Stimulated activated CD8-positive, alpha-beta memory T cell treated with anti-CD3 and anti-CD28 coated beads, Interleukin-4, amount 100 ng/mL, for 4 hours (primary cell): ENCODE measurements at places on chromosomes 16 and 17.
A peak's percentile ranks its signal among the peaks of the same experiment; 100 is the strongest.

DNA sequence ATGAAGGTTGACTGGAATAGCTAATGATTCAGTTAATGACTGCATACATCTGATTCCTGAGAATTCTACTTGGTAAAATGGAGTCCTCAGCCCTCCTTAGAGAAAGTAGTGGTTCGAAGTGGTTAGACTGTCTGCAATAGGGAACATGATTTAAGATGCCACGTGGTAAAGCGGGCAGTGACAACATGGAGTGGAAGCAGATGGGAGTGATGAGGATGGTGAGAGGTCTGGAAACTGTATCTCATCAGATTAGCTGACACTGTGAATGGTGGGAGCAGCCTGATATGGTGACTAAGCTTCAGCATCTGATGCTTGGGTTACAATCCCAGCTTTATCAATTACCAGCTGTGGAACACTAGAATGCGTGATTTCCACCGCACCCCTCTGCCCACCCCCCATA, 8.4 kb downstream of the CDH11 start:
- no peak for DNase-seq

- no peak for DNase-seq
Observed at GRCh38 chr17:27741361-27741861, 58.9 kb downstream of the NOS2 start.

DNA sequence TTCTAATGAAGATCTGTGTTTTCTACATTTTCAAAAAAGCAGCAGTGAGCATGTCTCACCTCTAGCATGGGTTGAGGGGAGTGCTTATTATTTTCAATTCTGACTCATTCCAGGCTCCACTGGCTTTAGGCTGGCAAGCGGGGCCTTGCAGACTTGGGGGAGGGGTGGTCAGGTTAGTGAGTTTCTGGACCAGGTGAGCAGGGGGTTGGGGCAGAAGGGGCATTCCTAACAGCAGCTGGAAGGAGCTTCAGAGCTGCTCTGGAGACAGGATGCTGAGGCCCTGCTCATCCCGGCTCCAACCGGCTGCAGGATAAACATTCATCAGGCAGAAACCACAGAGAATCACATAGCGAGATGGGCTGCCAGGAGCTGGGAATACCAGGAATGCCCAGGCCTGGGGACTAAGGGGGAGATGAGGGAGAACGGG, 10.5 kb upstream of the KRT19 start:
- DNase-seq = no peak

DNA sequence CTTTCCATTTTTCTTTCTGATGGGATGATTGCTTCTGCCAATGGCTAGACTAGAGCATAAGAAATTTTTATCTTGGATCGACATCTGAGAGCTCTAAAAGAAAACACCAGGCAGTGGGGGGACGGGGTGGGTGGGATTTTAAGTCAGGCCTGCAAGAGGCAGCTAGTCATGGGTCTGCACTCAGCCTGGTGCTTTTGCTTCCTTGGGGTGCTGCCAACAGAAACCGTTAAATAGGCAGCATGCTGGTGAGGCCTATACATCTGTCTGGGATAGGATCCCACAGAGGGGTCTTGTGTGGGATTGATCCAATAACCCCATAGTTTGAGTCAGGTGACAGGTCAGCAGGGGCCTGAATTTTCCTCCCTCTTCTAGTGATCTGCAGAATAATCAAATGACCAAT, 26.9 kb downstream of the ZNRF1 start:
- no peak for DNase-seq

DNA sequence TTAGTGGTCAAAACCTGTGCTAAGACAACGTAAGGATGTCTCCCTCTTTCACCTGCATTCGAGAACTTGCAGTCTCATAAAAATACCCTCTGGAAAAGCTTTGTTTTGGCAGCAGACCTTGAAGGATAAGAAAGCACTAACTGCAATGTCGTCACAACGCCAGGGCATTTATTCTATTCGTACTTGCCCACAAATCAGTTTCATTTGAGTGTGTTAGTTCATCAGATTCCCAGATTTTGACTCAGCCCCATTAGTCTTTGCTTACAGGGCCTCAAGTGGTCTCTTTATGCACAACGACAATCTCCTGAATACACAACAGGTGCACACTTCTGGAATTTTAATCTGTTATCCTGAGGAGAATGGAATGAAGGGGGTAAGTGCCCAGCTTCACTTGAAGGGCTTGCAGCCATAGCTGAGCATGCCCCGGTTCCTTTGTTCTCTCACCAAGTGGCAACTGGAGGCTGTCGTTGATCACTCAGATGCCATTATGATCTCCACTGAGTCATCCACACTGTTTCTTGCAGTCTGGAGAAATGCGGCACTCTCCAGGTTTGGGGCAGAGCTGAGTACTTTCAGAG, 58.8 kb downstream of the CLEC19A start:
- DNase-seq = no peak

DNA sequence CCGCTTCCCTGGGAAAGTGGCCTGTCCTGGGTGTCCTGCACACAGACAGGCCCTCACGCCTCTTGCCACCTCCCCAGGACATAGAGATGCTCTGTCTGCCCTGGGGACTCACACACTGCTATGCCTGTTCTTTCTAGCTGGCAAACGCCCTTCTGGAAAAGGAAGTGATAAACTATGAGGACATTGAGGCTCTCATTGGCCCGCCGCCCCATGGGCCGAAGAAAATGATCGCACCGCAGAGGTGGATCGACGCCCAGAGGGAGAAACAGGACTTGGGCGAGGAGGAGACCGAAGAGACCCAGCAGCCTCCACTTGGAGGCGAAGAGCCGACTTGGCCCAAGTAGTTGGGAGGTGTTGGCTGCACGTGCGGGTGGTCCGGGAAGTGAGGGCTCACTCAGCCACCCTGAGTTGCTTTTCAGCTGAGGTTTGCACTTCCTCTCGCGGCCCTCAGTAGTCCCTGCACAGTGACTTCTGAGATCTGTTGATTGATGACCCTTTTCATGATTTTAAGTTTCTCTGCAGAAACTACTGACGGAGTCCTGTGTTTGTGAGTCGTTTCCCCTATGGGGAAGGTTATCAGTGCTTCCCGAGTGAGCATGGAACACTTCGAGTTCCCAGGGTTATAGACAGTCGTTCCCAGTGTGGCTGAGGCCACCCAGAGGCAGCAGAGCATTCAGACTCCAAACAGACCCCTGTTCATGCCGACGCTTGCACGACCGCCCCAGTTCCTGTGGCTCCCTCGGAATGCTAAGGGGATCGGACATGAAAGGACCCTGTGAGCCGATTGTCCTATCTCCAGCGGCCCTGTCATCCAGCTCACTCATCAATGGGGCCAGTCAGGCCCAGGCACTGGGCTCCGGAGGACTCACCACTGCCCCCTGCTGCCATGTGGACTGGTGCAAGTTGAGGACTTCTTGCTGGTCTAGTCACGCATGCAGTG, 3.5 kb upstream of the RPL13 start:
- peak; percentile 55 for DNase-seq

- no peak for DNase-seq
Observed at GRCh38 chr17:63486317-63487013, 9.6 kb downstream of the ACE start.

- no peak for DNase-seq
Observed at GRCh38 chr16:56289862-56290261, 98.6 kb downstream of the GNAO1 start.

DNA sequence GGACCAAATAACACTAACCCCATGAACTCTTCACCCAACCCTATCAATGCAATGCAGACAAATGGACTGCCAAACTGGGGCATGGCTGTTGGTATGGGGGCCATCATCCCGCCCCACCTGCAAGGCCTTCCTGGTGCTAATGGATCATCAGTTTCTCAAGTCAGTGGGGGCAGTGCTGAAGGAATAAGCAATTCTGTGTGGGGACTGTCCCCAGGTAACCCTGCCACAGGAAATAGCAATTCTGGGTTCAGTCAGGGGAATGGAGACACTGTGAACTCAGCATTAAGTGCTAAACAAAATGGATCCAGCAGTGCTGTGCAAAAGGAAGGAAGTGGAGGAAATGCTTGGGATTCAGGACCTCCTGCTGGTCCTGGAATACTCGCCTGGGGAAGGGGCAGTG, 78.9 kb downstream of the TMC6 start:
- DNase-seq = no peak

DNA sequence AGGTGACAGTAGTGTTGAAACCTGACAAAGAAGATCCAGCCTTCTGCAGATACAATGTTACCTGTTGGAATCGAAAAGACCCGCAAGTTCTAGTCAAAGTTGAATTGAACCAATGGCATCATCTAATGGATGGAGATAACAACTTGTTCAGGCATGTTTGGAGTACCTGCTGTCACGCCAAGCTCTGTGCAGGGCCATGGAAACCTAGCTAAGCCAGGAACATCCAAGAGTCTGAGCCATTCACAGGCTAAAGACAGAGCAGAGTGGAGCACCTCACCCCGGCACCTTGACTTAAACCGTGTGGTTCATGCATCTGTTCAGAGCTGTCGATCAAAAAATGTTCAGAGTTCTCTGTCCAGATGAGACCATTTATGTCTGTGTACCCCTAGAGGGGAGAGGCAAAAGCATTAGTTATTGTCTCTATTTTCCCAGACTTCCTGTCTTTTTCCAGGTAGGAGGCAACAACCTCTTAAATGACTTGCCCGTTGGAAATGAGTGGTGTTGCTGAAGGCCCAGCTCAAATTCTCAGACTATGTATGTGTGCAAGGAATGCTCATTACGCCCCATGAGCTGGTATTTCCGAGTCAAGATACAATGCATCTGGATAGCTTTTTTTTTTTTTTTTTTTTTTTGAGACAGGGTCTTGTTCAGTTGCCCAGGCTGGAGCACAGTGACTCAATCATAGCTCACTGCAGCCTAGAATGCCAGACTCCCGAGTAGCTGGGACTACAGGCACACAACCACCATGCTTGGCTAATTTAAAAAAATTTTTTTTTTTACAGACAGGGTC, 44.9 kb upstream of the XYLT1 start:
- no peak for DNase-seq

DNA sequence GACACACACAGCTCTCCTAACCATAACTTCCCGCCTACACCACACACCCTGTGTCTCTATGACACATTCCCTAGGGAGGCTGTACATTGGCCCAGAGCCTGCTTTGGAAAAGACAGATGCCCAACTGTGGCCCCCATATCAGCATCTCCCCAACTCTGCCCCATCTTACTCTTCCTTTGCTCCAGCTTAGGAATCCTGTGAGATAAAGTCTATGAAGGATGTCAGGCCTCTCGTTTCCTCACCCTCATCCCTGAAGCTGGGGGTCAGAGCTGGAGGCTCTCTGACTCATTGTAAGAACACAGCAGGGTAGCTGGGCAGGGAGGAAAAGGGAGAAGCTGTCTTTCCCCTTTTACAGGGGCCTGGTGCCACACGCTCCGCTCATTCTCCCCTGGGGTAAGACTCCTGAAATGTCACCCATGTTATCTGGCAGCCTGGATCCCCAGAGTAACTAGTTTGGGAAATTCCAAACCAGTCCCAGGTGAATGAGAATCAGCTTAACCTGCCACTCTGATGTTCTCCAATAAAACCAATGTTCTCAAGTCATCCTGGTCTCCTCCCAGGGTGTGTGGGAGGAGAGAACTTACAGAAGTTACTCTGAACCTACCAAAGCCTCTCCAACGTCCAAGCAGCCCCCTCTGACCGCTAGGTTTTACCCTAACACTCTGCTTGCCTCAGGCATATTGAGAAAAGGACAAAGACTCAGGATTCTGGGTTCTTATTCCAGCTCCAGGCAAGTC, 2.8 kb downstream of the RAPGEFL1 start:
- DNase-seq = no peak

GRCh38 chr16:50067290-50067853, 1.6 kb downstream of the HEATR3 start:
- DNase-seq = no peak

DNA sequence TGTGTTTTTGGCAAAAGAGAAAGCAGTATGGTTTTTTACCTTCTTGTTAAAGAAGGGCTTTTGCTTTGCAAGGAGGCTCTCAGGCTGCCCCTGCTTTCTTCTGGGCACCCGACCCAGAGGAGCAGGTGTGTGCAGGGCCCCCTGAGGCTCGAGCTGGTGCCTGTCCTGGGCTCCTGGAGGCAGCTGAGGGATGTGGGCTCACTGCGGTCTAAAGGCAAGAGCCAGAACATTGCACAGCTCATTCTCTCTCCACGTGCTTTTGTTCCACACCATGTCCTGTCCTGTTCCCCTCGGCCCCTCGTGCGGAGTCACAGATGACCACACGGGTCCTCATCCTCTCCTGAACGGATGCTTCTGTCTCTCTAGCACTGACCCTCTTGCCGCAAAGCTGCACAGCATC, 36.7 kb upstream of the CAPN15 start:
- no peak for DNase-seq

- DNase-seq = no peak
Observed at GRCh38 chr17:18925187-18925586, 26.8 kb upstream of the SLC5A10 start.

DNA sequence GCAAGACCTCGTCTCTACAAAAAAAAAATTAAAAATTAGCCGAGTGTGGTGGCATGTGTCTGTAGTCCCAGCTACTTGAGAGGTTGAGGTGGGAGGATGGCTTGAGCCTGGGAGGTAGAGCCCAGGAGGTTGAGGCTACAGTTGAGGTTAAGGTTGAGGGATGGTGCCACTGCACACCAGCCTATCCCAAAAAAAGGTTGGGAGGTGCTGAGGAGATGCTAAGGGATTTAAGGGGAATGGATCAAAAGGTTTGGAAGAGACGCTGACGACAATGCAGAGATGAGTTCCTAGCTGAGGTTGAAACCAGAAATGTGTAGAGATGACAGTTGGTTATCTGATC, 4.7 kb upstream of the NSMCE1 start:
- no peak for DNase-seq

- no peak for DNase-seq
Observed at GRCh38 chr17:58865301-58865700, 109.6 kb downstream of the PPM1E start.

- no peak for DNase-seq
Observed at GRCh38 chr16:13909872-13910303, 10.1 kb upstream of the ERCC4 start.

- no peak for DNase-seq
Observed at GRCh38 chr17:82502207-82502606, 17.3 kb upstream of the FOXK2 start.

DNA sequence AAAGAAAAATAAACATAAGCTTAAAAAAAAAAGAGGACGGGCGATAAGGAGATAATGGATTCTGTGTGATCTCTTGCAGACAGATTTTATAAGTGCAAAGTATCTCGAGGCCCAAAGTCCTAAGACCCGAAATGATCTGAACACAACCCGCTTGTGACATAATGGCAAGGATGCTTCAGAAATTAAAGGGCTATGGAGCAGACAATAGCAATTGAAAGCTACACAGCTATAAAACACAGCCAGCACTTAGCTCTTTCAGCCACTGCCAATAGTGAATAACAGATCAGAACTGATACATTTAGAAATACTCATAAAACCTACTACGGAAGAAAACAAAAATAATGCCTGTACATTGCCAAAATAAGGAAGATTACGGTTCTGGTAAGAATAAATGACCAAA, 117.5 kb downstream of the ZFHX3 start:
- DNase-seq = no peak

DNA sequence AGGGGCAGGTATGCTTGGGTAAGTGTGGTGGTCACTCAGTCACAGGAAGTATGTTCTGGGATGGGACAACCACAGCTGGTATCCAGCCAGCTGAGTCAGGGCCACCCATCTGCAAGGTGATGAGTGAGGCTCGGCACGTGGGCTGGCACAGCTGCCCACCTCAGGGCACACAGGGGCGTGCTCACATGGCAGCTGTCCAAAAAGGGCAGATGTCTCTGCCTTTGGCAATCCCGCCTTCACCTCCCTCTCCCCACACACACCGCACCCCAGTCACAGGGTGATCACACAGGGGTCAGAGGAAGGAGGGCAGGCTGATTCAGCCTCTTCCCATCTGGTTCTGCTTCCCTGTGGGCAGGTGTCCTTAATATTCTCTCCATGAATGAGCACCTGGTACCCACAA, 85.9 kb upstream of the TOB1 start:
- DNase-seq = no peak
